SK-N-SH treated with all-trans-retinoic acid at 6 μM for 48 hours (cell line): ENCODE measurements at places on chromosomes 3 and 15.

GRCh38 chr3:123092243-123092642, 25.4 kb downstream of the PDIA5 start:
- ATAC-seq = no peak

- ATAC-seq = no peak
Observed at GRCh38 chr15:26145796-26146195, 282.7 kb upstream of the ATP10A start.

DNA sequence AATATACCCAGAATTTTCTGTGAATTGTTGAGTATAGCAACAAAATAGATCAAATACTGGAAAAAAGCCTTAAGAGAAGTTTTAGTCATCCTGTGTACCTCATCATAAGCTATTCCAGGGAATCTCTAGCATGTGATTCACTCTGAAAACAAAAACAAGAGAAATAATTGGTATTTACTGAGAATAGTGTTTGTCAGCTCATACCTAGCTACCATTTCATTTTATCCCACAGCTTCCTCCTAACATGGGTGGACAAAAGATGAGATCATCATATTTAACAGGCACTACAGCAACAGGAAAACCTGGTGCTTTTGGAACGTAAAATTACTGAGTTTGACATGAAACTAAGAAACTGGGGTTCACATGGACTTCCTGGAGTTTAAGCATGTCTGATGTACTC, 753.5 kb upstream of the NECTIN3 start:
- ATAC-seq = no peak

DNA sequence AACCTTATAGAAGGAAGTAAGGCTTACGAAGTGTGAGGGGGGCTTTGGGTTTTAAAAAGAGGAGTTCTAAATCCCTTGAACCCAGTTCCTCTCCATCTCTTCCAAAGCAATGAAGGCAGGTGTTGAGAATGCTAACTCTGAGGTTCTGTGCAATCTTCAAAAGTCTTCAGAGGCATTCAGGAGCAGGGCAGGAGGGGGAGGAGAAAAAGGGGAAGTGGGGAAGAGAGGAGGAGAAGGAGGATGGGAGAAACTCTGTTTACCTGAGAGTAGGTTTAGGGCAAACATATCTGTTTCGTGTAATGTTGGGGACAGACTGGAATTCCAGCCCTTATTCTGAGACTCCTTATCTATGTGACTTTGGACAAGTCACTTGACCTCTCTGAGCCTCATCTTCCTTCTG, 36.9 kb downstream of the FAM3D start:
- ATAC-seq = no peak

DNA sequence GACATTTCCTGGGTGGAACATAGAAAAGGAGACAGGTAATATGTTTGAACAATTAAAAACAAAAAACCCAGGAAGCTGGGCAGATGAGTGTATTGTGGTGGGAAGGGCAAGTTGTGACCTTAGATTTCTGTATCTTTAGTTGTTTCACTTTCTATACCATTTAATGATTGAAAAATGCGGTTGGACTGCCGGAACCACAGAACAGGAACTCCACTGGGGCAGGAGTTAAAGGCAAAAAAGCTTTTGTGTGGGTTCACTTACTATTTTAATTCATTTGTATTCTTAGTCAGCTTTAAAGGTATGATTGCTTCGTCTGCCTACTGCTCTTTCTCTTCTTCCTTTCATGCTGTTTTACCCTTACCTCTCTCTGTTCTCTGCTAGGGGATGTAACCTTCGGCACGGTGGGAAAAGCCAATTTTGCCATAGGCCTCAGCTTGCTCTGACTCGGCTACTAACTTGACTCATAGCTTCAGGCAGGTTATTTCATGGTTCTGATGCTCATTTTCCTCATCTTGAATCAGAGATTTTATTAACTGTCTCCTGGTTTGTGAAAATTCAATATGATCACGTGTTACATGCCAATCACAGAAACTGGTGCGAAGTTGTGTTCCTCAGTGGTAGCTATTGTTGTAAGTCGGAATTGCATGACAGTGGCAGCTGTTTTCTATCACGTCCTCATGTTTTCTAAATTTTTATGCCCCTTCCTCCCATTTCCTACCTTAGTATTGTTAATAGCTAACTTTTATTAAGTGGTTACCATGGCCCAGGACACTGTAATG, 1.6 kb upstream of the MCTP2 start:
- ATAC-seq = no peak

DNA sequence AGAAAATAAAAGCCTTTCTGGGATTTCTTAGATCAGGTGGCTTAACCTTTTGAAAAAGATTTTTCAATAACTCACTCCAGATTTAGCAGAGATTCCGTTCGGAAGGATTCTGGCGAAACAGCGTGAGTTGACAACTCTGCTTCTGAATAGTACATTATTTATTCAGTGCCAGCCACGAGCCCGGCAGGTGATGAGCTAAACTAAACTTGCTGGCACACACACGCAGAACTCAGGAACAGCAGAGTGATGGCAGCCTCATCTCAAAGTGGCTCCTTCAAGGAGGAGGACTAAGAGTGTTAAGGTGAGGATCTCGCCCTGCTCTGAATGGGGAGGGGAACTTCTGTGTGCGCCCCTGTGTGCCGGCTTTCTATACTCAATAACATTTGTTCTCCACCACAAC, 114.3 kb downstream of the FAM43A start:
- no peak for ATAC-seq
